DMS53 (cell line): ENCODE measurements at places on chromosomes 7 and 10.

DNA sequence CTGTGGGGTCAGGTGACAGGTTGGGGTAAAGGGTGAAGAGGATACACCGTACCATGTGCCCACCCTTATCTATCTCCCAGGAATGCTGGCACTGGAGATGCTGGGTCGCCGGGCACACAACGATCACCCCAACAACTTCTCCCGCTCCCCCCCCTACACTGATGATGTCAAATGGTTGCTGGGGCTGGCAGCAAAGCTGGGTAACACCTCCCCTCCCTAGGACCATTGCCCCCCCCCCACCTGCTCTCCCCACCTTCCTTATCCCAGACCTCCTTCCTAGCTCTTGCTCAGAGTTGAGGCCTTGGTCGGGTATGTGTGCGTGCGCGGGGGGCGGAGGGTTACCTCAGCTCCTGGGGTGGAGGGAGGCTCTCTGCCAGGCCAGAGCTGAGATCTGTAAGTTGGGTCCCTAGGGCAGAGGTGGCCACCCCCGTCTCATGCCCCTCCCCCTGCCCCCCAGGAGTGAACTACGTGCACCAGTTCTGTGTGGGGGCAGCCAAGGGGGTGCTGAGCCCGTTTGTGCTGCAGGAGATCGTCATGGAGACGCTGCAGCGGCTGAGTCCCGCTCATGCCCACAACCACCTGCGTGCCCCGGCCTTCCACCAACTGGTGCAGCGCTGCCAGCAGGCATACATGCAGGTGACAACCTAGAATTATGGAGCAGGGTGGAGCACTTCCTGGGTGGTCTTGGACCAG is 10.7 kb downstream of the NDST2 start:
- DNase-seq, result no peak

DNA sequence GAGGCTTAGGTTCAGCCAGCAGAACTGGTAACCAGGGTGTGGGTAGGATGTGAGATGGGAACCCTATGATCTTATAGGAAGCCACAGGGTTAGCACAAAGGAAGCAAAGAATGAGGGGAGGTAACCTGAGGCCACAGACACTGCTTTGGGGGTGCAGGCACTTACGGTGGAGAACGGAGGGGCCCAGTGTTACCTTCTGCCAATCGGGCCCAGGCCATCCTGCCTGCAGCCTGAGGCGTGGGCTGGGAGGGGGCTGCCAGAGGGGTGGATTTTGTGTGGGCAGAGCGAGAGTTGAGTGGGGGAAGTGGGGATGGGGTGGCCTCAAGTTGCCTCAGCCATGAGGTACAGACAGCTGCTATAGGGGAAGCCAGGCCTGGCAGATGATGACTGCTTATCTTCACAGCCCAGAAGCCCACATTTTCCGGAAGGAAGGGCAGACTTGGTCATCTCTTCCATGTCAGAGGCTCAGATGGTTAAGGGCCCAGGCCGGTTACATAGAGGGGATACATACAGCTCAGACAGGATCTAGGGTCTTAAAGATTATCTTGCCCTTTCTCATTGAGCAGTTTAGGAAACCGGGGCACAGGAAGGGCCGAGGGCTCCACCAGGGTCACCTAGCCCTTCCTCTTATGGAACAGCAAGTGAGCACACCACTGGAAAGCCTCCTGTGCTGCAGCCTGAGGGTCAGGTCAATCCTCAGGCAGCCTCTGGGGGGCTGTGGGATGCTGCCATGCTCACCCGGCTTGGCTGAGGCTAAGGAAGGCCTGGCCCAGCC is 24.4 kb upstream of the VSIR start:
- DNase-seq, result no peak

DNA sequence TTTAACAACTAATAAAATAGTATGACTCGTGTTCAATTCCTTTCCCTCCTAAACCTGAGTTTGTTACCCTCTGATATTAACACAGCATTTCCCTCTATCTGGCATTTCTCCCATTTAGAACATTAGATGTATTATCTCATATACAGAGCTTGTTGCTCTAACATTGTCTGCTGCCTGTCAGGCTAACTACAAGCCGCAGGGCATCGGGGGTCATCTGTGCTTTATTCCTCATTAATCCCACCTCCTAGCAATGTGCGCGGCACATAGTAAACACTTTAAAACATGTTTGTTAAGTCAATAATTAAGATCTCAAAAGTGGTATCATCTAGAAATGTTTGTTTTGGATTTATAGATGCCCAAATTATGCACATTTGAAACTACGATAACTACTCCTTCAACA is 52.9 kb upstream of the NEBL start:
- no peak for DNase-seq

- DNase-seq, result no peak
Observed at GRCh38 chr7:45919231-45919784, 1.8 kb downstream of the IGFBP3 start.

DNA sequence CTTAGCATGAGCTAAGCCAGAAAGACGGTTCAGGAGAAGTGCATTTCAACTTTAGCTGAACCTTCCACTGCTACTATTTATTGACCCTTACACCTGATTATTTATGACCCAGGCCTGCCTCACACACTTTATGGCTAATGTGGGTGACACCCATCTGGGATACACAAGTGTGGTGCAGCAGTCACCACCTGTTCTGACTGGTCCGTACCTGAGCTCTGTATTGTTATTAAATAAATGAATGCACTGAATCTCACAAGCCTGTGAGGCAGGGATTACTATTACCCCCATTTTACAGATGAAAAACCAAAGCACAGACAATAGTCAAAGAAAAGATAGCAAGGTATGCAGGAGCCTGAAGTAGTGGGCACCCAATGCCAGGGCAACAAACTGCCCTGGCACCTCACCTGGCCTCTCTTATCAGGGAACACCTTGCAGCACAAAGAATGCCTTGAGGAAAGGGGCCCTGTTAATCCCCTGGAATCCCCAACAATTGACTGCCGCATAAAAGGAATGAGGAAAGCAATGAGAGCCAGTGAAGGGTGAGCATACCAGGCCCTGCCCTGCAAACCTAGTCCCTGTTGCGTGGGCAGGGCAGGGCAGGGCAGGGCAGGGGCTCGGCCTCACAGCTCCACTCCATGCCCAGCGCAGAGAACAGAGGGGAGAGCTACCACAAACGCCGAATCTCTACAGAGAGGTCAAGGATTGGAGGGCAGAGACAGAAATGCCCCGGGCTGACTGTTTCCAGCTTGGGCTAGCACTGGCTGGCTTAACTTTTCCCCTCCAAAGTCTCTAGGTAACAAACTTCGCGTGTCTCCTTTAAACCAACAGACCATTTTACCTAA is 1.3 kb downstream of the ANXA11 start:
- DNase-seq, result peak; percentile 56

DNA sequence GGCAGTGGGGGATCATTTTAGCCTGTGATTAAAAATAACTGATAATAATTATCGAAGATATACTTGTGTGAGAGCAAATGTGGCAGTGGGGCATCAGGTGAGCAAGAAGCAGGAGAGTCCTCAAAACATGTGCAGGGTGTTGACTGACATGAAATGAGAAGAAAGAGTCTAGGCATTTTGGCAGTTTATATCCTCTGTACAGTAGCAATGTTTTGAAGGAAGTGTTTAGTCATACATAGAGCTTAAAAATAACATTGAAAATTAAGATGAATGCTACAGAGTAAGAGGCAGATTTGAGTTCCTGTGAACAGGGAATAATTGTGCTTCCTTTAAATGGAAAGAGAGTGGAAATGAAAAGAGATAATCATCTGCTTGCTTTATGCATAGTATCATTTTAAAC is 47.4 kb downstream of the VPS50 start:
- DNase-seq, result no peak

DNA sequence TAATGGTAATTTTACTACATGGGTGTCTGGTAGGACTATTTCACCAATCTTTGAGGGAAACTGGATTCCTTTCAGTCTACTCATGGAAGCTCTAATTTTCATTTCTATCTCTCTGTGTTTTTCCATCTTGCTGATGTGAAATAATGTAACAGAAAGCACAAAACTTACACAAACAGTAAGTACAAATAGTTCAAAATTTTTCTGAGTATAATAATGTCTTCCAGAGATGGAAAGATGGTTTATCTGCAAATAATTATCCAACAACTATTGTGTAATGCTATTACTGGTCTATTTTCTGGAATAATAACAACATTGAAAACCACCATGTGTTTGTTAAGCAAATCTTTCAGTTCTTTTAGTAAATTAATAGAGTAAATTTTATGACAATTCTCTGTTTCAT is 565.8 kb upstream of the MGMT start:
- no peak for DNase-seq

DNA sequence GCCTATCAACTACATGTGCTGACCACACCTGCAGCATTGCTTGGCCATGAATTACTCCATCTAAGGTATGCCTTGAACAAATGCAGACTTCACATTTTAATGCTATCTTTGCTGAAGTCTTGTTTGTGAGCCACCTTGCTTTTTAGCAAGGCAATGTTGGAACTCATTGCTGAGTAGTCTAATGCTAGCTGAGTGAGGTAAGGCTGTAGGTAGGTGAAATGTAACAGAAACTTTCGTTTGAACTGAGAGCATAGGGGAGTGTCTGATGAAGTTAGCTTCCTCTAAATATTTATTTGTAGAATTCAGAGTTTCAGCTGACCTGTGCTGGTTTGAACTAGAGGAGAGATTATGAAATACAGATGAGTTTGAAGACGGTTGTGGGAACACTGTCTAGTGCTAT is 238.5 kb downstream of the SEMA3A start:
- peak; percentile 29 for DNase-seq

- no peak for DNase-seq
Observed at GRCh38 chr7:55463686-55464262, 98.6 kb downstream of the LANCL2 start.

DNA sequence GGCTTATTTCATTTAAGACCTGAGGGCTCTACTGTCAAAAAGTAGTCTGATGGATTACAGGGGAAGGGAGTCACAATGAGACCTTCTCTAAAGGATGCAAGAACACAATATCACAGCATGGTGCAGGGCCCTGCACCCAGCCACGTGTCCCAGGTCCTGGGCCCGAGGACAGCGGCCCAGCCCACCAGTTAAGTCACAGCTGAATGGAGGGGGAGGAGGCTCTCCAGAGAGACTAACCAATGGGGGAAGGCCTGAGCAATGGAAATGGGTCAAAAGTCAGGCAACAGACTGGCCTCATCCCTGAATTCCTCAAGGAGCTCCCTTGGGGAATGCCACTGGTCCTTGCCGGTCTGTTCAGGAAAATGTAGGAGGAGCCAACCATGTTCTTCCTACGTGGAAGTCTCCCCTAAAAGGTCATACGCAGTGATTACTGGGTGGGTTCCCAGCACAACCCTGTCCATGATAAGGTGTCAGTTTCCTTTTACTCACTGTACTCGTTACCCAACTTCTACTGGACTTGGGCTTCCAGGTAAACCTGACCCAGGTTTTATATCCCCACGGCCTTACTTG is 28.3 kb downstream of the CCDC3 start:
- DNase-seq, result no peak

DNA sequence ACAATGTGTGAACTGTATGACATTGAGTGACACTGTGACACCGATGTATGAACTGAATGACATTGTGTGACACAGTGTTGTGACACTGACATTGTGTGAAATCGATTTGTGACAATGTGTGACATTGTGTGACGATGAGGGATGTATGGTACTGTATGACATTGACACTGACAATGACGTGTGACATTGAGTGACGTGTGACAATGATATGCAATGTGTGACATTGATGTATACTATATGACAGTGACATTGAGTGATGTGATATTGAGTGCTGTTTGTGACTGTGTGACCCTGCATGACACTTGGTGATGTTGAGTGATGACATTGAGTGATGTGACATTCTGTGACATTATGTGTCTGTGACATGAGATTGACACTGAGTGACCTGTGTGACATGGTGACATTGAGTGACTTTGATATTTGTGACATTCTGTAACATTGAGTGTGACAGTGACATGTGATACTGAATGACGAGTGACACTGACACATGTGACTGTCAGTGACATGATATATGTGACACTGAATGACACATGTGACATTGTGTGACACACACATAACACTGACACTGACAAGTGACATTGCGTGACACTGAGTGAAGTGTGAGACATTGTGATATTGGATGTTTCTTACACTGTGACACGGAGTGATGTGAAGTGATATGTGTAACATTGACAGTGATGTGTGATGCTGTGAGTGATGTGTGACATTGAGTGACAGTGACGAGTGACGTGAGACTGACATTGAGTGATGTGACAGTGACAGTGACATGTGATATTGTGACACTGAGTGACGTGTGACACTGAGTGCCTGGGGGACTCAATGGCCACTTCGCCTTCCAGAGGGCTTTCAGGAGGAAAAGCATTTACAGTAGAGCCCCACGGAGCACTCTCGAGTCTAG is 167.5 kb downstream of the PRKAG2 start:
- DNase-seq, result no peak

- no peak for DNase-seq
Observed at GRCh38 chr10:69089638-69090599, 2.0 kb downstream of the SRGN start.

GRCh38 chr10:123464430-123465323 is 201.5 kb upstream of the GPR26 start:
- no peak for DNase-seq

GRCh38 chr10:126337251-126337810 is 50.9 kb downstream of the ADAM12 start:
- peak; percentile 55 for DNase-seq

DNA sequence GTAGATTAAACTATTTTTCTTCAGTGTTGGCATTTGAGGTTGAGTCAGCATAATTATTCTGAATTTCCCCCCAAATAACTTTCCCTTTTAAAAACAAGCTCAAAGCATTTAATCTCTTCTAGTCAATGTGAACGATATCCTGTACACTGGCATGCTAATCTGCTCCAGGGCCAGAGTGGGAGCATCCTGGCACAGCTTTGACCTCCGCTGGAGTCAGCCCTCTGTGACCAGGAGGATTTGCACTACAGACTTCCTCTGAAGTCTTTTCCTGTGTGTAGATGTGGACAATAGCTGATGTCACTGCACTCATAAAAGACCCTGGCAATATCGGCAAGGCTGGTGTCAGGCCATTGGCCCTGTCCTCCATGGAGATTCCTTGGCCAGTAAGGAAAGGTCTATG is 340.2 kb downstream of the CDC14C start:
- DNase-seq, result no peak

DNA sequence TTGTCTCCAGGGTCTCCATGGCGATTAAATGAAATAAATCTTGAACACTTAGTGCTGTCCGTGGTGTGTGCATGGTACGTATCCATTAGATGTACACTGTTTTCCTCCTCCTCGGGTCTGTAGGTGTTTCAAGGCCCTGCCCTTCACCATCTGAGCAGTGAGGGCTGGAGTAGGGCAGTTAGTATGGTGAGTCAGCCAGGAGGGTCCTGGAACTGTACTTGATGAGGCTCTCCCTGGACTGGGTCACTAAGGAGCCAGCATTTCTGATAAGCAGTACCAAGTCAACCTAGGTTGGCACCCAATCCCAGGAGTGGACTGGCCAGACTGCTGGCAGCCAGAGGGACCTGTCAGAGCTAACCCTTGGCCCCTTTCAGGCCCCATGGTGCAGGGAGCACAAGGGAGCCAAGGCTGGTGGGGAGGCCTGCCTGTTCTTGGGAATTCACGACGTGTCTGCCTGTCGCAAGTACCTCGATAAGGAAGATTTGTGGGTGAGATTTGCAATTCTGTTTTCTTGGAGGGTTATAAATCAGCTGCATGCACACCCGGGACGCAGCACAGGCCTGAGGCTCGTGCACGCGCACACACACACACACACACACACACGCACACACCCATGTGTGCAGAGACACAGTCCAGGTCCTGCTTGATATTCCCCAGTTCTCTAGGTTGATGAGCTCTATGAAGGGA is 114.2 kb downstream of the ZMIZ1 start:
- DNase-seq, result peak; percentile 13
